ENCODE measurements at places on chromosomes 11 and 22. TPM values are rescaled to one million over a fixed set of nuclear protein-coding genes. Genes with fewer than 3 reads are reported as not detected.

GLB1L2 gene
- total RNA-seq: 1.4 TPM

MS4A6E gene
- not detected for total RNA-seq

SLC1A2 gene
- total RNA-seq: 0.01 TPM

PTPN5 gene
- total RNA-seq: not detected

RFPL1 gene
- not detected for total RNA-seq

OR4P4 gene
- total RNA-seq: not detected

TYMP gene
- 11.7 TPM for total RNA-seq

KDM4F gene
- not detected for total RNA-seq

CHRDL2 gene
- total RNA-seq: 2.9 TPM

ZNF280B gene
- 1.7 TPM for total RNA-seq

IFITM1 gene
- 0.56 TPM for total RNA-seq

GAB4 gene
- total RNA-seq: not detected

BDNF gene
- 6.3 TPM for total RNA-seq

MRGPRX3 gene
- total RNA-seq: not detected

CASP12 gene
- total RNA-seq: not detected

MOGAT2 gene
- not detected for total RNA-seq

NXPE4 gene
- not detected for total RNA-seq

MYEOV gene
- total RNA-seq: 105 TPM

HRAS gene
- total RNA-seq: 150 TPM

PHOX2A gene
- not detected for total RNA-seq

DDTL gene
- 1.6 TPM for total RNA-seq

MB gene
- 8.6 TPM for total RNA-seq

FOSL1 gene
- total RNA-seq: 144 TPM

GLYATL2 gene
- total RNA-seq: not detected

MUC6 gene
- total RNA-seq: not detected

CECR2 gene
- 0.05 TPM for total RNA-seq

MUC2 gene
- 0.11 TPM for total RNA-seq

C11orf21 gene
- not detected for total RNA-seq

CATSPER1 gene
- 1.8 TPM for total RNA-seq

DGCR6 gene
- total RNA-seq: 1.8 TPM

KDM4E gene
- total RNA-seq: not detected

FXYD2 gene
- 21.9 TPM for total RNA-seq

SMTNL1 gene
- not detected for total RNA-seq

MICALL1 gene
- total RNA-seq: 20.4 TPM

SHISAL1 gene
- 4.1 TPM for total RNA-seq

KCNA4 gene
- total RNA-seq: not detected

LGALS12 gene
- total RNA-seq: not detected

All from A549 treated with GW870086 at 1 μM for 4 hours (cell line).